ENCODE measurements at places on chromosomes 11 and 22. TPM values are rescaled to one million over a fixed set of nuclear protein-coding genes. Genes with fewer than 3 reads are reported as not detected.

- no peak for DNase-seq
These were observed 95.2 kb upstream of the TP53I11 start for GRCh38 chr11:45045683-45046471.

DNA sequence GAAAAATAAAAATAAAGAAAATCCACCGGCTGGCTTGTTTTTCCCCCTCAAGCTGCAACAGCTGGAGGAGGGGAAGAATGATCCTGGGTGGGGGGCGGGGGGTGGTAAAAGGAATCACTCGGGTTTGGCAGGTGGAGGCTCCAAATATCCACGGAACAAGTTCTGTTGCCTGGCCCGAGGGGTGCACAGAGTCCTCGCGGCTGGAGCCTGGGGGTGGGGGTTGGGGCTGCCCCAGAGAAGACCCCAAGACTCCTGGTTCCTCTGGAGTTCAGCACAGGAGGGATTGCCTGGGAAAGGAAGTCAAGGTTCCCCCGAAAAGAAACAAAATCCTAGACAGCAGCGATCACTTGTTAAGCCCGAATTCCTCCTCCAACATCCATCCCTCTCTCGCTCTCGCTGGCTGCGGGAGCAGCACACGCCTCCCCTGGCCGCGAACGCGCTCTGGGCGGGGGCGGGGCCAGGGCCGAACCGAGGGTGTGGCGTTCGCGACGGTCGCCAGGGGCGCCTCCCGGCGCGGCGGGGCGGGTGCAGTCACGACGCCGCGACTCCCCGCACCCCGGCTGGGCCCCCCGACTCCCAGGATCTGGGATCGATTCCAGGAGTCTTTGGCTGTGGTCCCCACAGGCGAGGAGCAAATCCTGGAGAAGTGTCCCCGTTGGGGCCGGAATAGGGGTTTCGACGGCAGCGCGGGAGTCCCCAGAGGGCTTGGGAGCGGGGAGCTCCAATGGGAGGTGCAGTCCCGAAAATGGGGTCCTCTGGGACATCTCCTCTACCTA is at the start of gene KCNA4:
TSS of gene KCNA4 (minus strand) at position 443 of the 776 bp plus-strand sequence. CDS start 4,352 bp downstream, outside the sequence.
- DNase-seq, result no peak

Gene OR52E8
- not detected for total RNA-seq

DNA sequence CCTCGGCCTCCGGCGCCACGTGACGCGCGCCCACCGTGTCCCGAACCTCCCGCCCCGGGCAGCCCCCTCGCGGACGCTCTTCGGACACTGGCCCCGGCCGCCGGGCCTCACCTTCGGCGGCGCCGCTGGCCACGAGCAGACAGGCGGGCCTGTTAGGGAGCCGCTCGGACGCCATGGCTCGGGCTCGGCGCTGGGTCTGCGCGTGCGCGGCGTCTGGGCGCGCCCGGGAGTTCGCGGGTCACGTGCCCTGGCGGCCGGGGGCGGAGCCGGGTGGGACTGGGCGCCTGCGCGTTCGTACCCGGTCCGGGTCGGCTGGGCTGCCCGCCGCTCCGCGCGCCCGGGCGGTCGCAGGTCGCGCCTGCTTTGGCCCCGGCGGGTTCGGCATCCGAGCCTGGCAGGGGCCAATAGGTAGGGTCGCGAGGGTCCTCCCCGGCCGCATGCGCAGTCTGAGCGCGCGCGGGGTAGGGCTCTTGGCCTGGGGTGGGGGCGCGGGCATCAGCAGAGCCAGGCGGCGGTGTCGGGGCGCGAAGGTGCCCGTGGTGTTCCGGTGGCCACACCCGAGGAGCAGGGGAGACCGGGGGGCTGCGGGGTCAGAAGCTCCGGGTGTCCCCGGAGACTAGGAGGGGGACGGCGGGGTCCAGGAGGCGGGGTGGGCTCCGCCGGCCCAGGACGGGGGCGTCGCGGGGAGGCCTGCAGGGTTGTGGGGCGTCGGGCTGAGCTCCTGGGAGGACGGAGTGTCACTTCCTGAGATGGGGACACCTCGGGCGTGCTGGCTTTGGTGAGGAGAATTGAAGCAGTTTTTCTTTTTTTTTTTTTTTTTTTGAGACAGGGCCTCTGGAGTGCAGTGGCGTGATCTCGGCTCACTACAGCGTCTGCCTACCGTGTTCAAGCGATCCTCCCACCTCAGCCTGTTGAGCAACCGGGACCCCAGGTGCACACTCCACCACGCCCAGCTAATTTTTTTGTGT is at the start of gene GATD1:
TSS of gene GATD1 (minus strand) at position 200 of the 968 bp plus-strand sequence. CDS start at position 175, 25 bp downstream.
- peak; percentile 94 for DNase-seq

DNA sequence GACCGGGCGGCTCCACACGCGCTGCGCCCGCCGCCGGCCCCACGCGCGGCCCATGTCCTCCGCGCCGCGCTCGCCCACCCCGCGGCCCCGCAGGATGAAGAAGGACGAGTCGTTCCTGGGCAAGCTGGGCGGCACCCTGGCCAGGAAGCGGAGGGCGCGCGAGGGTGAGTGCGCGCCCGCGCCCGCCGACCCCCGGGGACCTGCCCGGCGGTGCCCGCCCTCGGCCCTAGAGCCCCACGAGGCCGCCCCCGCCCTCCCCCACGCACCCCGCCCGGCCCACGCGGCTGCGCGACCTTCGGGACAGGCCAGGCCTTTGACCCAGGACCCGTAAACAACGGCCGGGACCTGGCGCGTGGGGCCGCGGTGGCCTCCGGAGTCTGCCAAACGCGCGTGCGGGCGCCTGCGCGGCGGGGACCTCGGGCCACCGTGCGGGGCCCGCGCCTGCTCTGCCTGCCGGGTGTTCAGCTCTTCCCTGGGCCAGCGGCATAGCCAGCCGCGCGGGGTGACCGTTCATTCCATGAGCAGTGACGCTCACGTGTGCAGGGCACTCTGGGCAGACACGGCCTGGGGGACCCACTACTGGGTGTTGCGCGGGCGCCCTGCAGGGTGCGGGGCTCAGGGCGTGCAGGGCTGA is at the start of gene PARVB:
TSS of gene PARVB (plus strand) at position 15 of the 634 bp plus-strand sequence. CDS start at position 53, 38 bp downstream.
- DNase-seq, result peak; percentile 67

Gene TPBGL
- not detected for total RNA-seq

GRCh38 chr11:131943295-131943694 is 572.9 kb downstream of the NTM start:
- DNase-seq, result no peak

- DNase-seq, result no peak
These were observed 161.2 kb upstream of the GRIA4 start for GRCh38 chr11:105448703-105449079.

- DNase-seq, result no peak
These were observed 342 bp downstream of the EFCAB6 start for GRCh38 chr22:43811777-43812148.
